Skeletal muscle cell (primary cell): ENCODE measurements at places on chromosomes 6 and 20.

DNA sequence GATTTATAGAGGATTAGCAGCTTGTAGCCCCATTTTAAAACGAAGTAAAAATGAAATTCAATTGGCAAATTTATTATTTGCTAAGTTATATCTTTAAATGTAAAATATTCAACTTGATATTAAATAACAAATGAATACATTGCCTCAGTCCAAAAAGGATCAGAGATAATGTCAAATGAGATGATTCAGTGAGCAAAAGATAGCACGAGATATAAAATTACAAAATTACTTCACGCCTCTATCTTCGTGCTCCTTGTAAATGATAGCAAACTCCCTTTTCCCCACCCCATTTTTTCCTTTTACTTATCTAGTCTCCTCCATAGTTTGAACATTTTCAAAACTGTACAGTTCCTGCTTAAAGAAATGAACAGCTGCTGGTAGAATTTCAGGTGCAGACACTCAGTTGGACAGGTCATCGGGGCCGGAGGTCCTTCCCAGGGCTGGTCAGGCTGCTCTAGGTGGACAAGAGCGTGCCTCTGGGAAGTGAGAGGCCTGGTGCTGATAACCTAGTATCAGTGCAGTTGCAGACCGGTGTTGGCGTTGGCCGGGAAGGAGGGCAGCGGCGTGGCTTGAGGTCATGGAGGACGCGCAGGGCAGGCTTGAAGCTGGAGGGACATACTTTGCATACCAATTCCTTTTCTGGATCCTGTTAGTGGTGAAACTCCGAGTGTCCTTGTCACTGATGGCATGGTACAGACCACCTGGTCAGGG lies 83.9 kb downstream of the CDC5L start:
- no peak for DNase-seq

- no peak for DNase-seq
Measured at GRCh38 chr6:114058435-114058834, 87.5 kb upstream of the HDAC2 start.

DNA sequence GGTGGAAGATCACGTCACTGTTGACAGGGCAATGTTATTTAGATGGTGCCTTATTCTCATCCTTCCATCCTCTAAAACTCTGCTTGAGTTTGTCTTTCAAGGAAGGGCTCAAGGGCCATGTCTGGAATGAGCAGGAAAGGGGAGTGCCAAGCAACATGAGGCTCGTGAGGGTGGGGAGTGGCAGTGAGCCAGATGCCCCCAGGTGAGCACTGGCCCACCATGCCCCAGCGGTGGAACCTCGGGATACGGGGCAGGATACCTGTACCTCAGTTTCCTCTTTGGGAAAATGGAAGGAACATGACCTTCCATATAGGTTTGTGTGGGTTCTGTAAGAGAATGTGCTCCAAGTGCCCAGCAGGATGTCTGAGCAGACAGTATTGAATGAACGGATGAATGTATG lies 337.4 kb downstream of the TAF4 start:
- DNase-seq = no peak

GRCh38 chr6:152463164-152463563 lies 174.0 kb downstream of the SYNE1 start:
- DNase-seq = no peak

- no peak for DNase-seq
Measured at GRCh38 chr20:17895641-17896171, 72.9 kb downstream of the SNX5 start.
